NB4 (cell line): ENCODE measurements at places on chromosomes 5 and 9.

GRCh38 chr9:70020217-70020616, 23.4 kb upstream of the MAMDC2 start:
- DNase-seq, result no peak

DNA sequence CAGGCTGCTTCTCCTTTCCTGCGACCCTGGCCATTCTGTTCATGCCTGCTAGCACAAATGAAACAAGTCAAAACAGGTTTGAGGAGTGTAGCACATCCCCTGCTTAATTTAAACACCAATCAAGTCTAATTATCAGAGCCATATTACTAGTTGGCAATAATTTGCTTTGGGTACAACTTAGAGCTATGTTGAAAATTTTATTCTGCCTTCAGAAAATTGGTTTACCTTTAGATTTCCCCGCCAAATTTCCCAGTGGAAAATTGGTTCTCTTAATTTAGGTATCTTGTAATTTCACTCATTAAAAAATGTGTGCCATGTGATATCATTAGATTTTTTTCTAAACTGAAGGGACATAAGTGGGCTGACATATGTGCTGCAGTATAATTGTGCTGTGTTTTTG, 265.8 kb downstream of the MAST4 start:
- no peak for DNase-seq

DNA sequence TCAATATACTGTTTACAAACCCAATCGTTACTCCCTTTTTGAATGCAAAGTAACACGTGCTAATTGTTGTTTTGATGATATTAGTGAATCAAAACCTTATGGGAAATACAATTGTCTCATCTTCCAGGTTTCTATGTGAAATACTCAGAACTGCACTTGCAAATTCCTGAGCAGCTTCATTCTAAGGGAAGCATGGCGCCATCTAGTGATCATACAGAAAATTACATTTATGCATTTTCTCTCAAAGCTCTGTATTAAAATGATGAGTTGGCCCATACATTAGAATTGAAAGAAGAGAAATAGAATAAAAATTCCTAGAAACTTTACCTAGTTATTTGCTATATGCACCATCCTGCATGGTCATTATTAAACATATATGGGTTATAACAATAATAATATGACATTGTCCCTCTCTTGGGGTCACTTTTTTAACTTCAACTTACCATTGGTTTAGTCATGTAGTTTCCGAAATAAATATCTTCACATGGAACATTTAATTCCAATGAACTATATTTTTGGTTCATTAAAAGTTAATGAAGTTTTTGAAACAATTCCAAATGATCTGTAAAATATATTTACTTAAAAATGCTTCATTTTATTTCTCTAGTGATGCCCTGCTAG, 220.0 kb downstream of the PDE4D start:
- DNase-seq, result peak; percentile 56

DNA sequence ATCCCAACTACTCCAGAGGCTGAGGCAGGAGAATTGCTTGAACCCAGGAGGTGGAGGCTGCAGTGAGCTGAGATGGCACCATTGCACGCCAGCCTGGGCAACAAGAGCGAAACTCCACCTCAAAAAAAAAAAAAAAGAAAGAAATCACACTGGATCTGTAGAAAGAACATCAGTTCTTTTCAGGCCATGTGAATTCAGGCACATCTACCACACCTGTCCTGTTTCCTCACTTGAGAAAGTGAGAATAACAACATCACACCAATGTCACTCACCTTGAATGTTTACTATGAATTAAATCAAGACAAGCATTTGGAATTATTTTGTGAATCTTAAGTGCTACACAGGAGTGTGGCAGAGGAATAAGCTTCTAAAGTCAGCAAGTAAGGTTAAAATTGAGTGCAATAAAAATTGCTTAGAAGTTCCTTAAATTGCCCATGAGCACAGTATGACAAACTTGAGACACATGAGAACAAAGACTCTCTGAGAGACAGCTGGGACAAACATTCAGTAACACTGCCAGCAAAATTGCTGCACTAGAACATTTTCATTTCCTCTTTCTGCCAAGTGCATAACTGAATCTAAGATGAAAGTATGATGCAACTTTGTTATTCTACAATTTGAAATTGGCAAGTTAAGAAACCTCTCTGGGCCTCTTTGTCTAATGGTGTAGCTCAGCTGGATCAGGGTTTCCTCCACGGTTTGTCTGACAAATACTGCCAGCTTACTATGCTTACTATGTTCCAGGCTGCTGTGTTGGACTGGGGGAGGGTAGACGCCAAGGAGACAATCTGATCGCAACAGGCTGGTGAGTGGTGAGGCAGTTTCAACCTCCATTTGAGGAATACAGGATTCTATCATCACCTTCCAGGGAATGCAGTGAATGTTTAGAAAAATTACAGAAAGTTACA, 1.9 kb upstream of the RIC1 start:
- peak; percentile 99 for DNase-seq

DNA sequence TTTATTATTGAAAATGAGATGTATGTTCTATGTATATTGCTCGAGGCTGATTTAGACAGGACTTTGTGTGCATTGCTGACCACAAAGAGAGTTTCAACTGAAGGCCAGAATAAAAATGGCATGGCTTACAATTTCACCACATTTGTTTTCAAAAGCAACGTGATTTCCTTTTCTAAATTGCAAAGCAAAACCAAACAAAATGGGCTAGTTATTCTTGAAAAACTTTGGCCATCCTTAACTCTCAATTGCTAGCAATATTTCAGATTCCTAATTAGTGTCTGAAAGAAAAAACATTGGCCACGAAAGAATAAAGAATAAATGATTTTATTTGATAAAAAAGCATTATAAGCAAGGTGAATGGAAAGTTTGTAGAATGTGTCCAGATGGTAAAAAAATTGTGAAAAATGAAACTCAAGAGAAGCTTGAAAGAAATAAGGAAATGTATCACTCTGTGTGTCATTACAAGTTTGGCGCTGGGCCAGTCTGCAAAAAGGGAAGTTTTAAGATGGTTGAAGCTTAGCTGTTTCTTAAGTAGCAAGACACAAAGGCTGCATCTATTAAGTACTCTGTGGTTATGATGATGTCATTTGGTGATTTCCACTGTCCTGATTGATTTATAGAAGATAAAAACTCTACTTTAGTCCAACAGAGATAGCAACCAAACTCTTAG, 89.2 kb upstream of the PRLR start:
- peak; percentile 79 for DNase-seq

DNA sequence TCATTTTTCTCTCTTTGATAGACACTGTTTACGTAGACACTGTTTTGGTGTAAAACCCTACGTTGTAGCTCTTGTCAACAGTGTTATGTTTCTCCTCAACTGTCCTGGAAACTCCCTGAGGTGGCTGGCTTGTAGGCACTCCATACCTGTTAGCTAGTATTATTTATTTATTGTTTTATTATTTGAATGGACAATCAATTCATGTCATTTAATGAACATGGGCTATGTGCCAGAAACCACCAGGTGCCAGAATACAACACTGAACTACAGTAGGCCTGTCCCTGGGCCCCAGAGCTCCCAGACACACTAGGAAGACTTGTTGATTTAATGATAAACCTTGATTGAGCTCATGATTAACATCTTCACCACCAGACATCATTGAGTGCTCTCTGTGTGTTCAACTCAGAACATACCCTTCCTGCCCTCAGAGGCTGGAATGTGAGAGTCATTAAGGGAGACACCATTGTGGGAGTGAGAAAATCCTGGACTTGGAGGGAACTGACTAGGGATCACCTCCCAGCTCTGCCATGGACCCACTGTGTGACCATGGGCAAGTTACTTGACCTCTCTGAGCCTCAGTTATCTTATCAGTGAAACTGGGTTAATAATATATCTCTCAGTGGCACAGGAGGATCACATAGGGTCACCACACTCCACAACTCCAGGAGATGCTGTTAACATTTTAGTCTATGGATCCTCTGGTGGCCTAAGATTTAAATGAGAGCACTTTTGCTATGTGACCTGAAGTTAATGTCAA, 19.2 kb downstream of the IRF1 start:
- no peak for DNase-seq

DNA sequence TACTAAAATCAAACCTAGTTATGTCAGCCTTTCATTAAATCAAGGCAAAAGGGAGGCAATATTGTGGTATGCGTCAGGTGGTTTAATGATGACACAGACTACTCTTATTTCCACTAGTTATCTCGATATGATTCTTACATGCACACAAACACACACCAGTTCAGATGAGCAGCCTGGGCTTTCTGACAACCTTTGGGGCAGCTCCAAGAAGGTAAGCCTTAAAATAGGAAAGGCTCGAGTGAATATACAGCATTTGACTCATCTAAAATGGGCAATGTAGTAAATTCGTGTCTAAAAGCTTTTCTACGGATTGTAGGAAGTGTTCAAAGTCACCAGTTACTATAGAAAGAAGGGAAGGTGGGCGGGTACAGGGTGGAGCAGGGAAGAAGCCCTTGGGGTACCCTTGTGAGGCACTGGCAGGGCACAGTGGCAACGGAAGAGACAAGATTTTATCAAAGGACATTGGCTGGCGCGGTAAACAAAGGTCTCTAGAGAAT, 1.9 kb downstream of the ANKH start:
- DNase-seq, result no peak

DNA sequence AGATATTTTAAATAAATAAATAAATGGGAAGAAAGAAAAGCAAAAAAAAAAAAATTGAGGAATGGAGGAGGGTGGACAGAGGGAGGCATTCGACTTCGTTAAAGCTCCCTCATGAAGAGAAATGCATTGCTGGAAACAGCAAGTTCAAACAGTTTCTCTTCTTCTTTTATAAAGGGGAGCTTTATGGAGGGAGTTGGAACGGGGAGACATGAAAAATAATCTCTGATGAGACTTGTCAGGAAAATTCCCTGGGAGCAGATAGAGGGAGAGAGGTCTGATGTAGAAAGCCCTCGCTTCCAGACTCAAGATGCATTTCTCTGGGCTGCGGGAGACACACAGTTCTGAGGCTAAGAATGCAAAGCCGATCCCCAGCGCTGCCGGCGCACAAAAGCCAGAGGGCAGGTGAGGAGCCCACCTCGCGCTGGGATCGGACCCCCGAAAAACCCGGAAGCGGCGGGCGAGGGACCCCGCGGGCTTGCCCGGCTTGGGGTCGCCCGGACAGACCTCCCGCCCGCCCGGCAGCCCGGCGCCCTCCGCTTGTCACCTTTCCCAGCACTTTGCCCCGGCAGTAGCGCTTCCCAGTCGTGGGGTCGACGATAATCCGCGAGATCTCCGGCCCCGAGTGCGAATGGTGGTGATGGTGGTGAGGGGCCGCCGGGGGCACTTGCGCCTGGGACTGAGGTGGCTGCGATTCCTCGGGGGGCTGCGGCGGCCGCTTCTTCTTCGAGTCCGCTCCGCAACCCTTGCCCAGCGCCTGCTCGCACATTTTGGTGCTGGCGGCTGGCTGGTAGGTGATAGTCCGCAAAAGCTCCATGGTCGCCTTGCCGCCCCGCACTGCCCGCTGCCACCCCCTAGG, 512 bp downstream of the PLK2 start:
- no peak for DNase-seq

DNA sequence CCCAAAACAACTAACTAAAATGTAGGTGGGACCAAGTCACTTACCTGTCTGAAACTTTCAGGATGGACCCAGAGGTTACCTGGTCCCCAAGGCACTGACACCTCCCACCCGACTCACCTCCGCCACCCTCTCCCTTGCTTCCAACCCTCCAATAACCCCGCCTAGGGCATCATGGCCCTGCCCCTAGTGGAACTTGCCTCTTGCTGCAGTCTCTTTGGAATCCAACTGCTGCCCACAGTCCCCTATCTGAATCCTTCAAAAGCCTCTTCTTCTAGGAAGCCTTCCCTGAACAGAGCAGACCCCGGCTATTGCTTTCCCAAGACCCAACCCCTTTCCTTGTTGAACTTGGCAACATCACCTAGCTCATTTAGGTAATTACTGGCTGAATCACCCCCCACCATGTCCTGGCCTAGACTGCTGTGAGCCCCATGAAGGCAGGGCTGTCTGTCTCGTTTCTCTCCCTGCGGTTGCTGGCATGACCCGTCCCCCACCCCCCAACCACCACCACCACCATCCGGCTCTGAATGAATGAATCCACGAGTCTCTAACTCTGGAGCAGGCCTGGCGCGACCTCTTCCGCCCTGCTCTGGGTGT, 9.4 kb downstream of the CRB2 start:
- no peak for DNase-seq

- no peak for DNase-seq
Measured at GRCh38 chr9:110797611-110798010, 129.0 kb downstream of the MUSK start.

DNA sequence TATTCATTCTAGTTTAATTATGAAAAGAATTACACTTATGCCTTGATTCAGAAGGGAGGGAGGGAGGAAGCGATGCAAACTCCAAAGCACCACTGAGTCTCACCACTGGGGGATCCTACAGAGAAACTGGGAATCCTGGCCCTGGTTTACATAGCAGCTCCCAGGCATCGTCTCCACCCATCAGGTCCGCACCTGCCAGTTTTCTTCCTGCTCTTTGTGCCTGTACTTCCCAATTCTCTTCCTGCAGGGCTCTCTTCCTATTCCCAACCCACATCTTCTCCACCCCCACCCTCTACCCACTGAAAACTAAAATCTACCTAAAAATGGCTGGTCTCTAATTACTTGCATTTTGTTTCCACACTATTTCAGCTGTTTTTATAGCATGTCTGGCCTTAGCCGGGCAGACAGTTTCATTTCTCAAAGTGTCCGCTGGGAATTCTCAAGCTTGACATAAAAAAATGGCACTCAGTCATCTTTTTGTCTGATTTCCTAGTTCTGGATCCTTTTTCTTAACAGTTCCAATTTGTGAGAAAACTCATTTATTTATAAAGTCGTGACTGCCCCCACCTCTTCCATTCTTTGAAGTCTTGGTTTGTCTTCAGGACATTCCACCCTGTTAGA, 1.6 kb upstream of the TNIP1 start:
- DNase-seq, result peak; percentile 32

DNA sequence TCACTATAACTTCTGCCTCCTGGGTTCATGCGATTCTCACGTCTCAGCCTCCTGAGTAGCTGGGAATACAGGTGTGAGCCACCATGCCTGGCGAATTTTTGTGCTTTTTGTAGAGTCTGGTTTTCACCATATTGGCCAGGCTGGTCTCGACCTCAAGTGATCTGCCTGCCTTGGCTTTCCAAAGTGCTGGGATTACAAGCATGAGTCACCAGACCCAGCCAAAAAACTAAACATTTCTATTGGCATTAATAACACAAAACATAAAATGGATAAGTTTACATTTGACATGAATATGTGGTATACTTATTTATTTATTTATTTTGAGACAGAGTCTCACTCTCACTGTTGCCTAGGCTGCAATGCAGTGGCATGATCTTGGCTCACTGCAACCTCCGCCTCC, 13.6 kb upstream of the REEP5 start:
- DNase-seq, result no peak

DNA sequence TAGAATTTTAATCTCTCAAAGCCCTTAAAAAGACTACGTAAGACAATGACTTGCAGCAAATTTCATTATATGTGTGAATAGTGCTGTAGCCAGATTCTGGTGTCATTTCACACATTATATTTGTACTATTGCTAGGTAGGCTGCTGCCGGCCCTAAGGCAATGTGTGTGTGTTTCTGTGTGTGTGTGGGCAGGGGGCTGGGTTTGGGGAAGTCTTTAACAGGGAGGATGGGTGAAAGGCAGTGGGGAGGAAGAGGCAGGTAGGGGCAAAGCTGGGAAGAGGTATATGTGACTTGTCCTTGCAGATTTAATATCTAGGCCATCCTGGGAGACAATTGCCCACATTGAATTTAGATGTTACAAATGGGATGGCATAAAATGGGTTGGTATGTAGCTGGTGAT, 130.8 kb downstream of the MACIR start:
- DNase-seq, result no peak
